ENCODE measurements at places on chromosomes 4 and X.

- DNase-seq = no peak
Observed at GRCh38 chrX:53085661-53086229, 3.6 kb downstream of the TSPYL2 start.

GRCh38 chr4:168562041-168562571 lies 65.3 kb downstream of the PALLD start:
- no peak for DNase-seq

DNA sequence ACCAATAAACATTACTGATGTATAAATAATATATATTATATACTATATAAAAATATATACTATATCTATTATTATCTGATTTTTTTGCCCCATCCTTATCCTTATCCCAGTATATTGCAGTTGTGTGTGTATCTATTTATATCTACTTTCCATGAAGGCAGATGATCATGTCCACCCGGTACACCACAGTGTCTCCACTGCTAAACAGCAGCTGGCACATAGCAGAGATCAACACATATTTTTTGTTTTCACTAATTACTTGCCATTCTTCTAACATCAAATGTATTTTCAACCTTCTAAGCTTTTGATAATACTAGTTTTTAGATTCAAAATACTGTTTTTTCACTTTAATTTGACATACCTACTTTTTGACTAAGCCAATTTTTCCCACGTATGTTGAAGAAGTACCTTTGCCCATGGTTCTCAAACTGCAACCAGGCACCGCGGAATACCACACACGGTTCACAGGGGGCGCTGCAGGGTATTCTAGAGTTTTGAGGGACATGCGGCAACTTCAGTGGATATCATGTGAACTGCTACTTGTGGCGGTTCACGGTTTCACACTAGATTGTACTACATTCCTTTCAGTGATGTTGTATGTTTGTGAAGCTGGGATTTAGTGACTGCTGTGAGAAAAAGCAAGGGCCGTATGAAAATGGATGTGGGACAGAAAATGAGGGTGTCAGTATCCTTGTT lies 182.5 kb upstream of the NPY2R start:
- DNase-seq = no peak

GRCh38 chrX:23883737-23884354 lies 23.9 kb downstream of the APOO start:
- no peak for DNase-seq

- no peak for DNase-seq
Observed at GRCh38 chr4:132297346-132297745, 851.7 kb upstream of the PCDH10 start.

- no peak for DNase-seq
Observed at GRCh38 chr4:103892586-103892985, 172.8 kb upstream of the TACR3 start.

DNA sequence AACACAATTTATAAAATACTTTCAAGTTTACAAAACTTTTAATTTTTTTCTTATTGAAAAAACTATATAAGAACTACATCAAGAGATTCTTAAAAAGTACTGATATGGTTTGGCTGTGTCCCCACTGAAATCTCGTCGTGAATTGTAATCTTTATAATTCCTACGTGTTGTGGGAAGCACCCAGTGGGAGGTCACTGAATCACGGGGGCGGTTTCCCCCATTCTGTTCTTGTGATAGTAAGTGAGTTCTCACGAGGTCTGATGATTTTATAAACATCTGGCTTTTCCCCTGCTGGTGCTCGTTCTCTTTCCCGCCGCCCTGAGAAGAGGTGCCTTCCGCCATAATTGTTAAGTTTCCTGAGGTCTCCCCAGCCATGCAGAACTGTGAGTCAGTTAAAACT lies 88.5 kb downstream of the FRAS1 start:
- no peak for DNase-seq

GRCh38 chr4:139295942-139296299 lies 5.4 kb upstream of the NAA15 start:
- no peak for DNase-seq

GRCh38 chrX:66625525-66625924 lies 13.4 kb downstream of the EDA2R start:
- DNase-seq = no peak

GRCh38 chr4:68865188-68865638 lies 49.4 kb downstream of the UGT2B10 start:
- DNase-seq = no peak

GRCh38 chr4:2791518-2792395 lies 1.1 kb upstream of the SH3BP2 start:
- no peak for DNase-seq

DNA sequence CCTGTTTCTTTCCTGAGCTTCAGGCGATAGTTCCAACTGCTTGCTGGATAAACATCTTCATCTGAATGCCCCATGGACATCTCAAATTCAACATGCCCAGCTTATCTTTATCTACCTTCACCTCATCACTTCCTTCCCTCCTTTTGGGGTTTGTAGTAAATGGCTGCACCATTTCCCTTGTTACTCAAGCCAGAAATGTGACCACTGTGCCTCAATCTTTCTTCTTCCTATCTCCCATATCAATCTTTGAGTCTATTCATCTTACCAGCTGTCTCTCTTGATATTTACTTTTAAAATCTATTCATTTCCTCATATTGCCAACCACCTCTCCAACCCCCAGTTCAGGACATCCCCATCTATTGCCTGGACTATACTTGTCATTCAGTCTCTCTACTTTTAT lies 155.4 kb downstream of the PPA2 start:
- no peak for DNase-seq

DNA sequence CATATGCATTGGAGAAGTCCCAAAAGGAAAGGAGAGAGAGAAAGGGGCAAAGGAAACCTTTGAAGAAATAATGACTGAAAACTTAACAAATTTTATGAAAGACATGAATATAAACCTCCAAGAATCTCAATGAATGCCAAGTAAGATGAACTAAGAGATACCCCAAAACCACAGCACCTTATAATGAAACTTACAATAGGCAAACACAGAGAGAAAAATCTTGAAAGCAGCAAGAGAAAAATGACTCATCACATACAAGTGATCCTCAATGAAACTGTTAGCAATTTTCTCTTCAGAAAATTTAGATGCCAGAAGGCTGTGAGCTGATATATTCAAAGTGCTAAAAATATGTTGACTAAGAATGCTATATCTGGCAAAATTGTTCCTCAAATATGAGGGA lies 10.1 kb downstream of the SMIM10L2A start:
- no peak for DNase-seq

- no peak for DNase-seq
Observed at GRCh38 chr4:52685316-52685715, 26.2 kb upstream of the USP46 start.

GRCh38 chrX:113770071-113770470 lies 813.8 kb upstream of the HTR2C start:
- DNase-seq = no peak

GRCh38 chr4:173524218-173525117 lies 5.6 kb downstream of the HAND2 start:
- DNase-seq = no peak

GRCh38 chr4:121950680-121951520 lies 960 bp downstream of the TRPC3 start:
- no peak for DNase-seq

DNA sequence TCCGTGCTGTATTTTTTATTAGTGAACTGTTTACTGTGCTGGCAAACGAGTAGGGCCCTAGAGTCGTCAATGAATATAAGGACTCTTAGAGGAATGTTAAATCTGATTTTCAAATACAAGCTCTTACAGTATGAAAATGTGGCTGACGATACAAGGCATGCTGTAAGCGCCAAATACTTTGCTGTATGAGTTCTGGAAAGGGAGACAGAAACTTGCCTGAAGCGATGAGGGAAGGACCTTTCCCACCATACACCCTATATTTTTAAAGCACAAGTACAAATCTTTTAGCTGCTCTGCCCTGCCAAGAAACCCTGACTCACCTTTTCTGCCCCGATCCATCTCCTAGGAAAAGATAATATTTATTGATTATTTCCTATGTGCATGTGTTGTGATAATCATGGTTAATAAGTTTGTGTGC lies 15.7 kb upstream of the RUFY3 start:
- no peak for DNase-seq
